ENCODE measurements at places on chromosomes 3 and 15. TPM values are rescaled to one million over a fixed set of nuclear protein-coding genes. Genes with fewer than 3 reads are reported as not detected.

Gene SPSB4
- total RNA-seq, result 1.7 TPM

Gene ITIH4
- 12.5 TPM for total RNA-seq

Gene SLC12A1
- 33.5 TPM for total RNA-seq

Gene ZXDC
- total RNA-seq, result 28.6 TPM

Gene CNTN6
- total RNA-seq, result 53.9 TPM

Gene PIGZ
- 9.4 TPM for total RNA-seq

Gene FETUB
- total RNA-seq, result 1.2 TPM

Gene PRR20G
- total RNA-seq, result 3.9 TPM

Gene NR2F2
- 12.5 TPM for total RNA-seq

Gene GRM7
- total RNA-seq, result 4.1 TPM

Gene SEMA3F
- 9.1 TPM for total RNA-seq

Gene ACKR4
- 2.6 TPM for total RNA-seq

Gene HESX1
- not detected for total RNA-seq

Gene PRC1
- 30.1 TPM for total RNA-seq

Gene RBPMS2
- total RNA-seq, result 7.0 TPM

Gene SCAANT1
- total RNA-seq, result not detected

Gene PARP3
- total RNA-seq, result 5.5 TPM

Gene PLSCR2
- not detected for total RNA-seq

Gene SMCO1
- not detected for total RNA-seq

Gene RTP1
- not detected for total RNA-seq

Gene BTD
- 29.9 TPM for total RNA-seq

Gene SCAMP5
- total RNA-seq, result 1.2 TPM

Gene ZBTB11
- 24.8 TPM for total RNA-seq

Gene STRIT1
- total RNA-seq, result not detected

Gene MST1R
- 14.4 TPM for total RNA-seq

Gene TGM5
- total RNA-seq, result 13.7 TPM

Gene UACA
- 73.4 TPM for total RNA-seq

Gene MEX3B
- 16.4 TPM for total RNA-seq

Gene GABRR3
- 4.6 TPM for total RNA-seq

Gene KIF9
- not detected for total RNA-seq

Gene SH2D7
- 0.24 TPM for total RNA-seq

Gene MUSTN1
- 6.7 TPM for total RNA-seq

Gene MOBP
- 1.9 TPM for total RNA-seq

Gene TMCO5A
- 5.3 TPM for total RNA-seq

Gene CNTN3
- total RNA-seq, result 0.96 TPM

Gene CEMIP
- total RNA-seq, result 2.4 TPM

Gene SLC12A8
- total RNA-seq, result 29.4 TPM

Gene CEP70
- 59.2 TPM for total RNA-seq

Gene THRB
- 8.4 TPM for total RNA-seq

Gene RASL12
- total RNA-seq, result 107 TPM

Gene NAALADL2
- total RNA-seq, result 62.6 TPM

Gene PLA2G4B
- total RNA-seq, result 0.24 TPM

Gene TMC3
- total RNA-seq, result 0.48 TPM

Gene CAV3
- not detected for total RNA-seq

Gene CPNE9
- not detected for total RNA-seq

Gene NR1I2
- total RNA-seq, result 0.96 TPM

Gene DGKG
- total RNA-seq, result 13.5 TPM

Gene PGBD4
- 3.9 TPM for total RNA-seq

Gene BAHD1
- total RNA-seq, result 5.8 TPM

Gene CCDC80
- total RNA-seq, result 102 TPM

Gene NOX5
- 1.2 TPM for total RNA-seq

Measured in umbilical cord (tissue), 2 donors.